ENCODE measurements at places on chromosomes 7 and 10. TPM values are rescaled to one million over a fixed set of nuclear protein-coding genes. Genes with fewer than 3 reads are reported as not detected.
A peak's percentile ranks its signal among the peaks of the same experiment; 100 is the strongest.

Gene ZCWPW1
- 3.0 TPM for total RNA-seq

GRCh38 chr10:373015-373414 is 237.8 kb downstream of the ZMYND11 start:
- no peak for DNase-seq

DNA sequence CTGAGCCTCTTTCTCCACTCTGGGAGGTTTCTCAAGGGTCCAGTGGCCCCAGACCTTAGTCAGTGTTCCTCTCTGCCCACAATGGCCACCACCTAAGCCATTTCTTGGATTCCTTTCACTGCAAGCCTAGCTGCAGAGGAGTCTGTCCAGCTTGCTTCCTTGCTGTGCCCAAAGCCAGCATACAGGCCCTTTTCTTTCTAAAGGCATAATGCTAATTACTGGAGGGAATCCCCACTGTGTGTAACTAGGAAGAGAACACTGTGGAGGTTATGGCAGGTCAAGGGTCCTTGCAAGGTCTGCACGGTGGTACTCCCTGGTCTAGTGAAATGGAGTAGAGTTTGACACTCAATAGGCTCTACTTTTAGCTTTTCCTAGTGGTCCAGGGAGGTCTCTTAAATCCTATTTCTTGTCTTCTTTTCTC is 70.4 kb upstream of the CC2D2B start:
- no peak for DNase-seq

Gene CUZD1
- 0.54 TPM for total RNA-seq

DNA sequence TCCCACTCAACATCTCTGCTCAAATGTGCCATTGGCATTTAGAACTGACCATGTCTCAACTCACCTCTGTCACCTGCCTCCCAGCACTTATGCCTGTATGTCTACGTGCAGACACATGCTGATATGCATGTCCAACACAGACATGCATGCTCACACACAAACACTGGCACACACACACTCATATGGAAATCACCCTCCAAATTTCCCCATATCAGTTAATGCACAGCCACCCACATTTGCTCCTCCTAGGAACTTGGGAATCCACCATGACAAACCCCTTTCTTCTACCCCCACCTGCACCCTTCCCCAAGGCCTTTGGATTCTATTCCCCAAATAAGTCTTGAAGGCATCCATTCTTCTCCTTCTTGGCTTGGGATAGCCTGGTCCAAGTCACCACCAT is 4.4 kb downstream of the FAM170B start:
- no peak for DNase-seq

DNA sequence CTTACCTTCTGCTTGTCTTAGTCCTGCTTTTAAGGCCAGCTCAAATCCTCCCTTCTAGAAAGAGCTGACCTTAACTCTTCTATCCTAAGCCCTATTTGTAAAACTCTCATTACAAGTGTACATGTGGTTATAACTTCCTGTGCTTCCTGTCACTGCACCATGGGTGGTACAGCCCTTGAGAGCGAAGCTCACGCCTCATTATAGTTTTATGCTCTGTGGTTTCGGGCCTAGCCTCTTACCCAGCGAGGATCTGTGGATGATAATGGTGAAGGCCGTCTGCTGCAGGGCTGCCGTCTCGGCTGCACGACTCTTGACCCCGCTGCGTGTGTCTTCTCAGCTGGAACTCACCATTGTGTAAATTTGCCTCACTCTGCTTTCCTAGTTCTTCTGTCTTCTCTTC is 74.6 kb downstream of the CUL1 start:
- DNase-seq: peak; percentile 43

Gene RAMP3
- 82.6 TPM for total RNA-seq

DNA sequence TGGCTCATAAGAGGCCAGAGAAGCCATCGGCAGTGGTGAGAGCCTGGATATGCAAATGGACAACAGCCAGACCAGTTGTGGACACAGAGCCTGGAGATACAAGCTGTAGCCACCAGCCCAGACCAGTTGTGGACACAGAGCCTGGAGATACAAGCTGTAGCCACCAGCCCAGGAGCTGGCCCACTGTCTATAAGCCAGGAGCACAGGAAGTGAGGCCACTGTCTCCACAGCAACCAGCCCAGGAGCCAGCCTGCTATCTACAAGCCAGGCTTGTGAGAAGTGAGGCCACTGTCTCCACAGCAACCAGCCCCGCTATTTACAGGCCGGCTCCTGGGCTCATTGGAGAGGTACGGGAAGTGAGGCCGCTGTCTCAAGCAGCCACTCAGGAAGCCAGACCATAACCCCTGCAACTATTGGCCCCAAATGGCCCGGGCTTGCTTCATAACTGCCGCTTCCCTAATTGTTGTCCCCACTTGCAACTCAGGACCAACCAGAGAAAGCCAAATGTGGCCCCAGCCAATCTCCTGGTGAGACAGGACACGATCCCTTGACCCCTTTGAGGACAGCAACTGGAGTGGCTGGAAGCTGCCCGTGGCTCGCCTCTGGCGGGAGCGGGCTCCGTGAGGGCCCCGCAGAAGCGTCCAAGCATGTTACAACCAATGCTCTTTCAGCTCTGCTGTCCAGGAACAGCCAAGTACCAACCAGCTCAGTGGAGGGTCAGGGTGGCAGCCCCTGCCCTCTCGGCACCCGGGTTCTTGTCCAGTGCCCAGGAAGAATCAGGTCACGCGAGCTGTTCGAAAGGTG is 44.1 kb upstream of the CNPY1 start:
- no peak for DNase-seq

DNA sequence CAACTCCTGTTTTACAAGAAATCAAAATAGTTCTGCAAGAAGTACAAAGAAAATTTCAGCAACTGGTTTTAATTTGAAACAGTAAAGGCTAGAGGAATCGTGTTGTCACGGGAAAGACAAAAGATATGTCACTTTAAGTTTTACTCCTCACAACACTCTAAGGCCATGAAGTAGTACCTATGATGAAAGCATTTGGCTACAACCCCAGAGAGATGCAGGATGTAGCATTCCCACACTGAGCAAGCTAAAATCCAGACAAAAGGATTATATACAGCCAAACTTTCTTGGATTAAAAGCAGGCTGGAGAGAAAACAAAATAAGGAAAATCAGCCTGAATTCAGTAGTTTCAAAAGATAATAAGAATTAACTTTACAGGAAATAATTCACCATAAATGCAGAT is 245.5 kb upstream of the STEAP1 start:
- no peak for DNase-seq

Gene INTS15
- total RNA-seq: 26.7 TPM

Gene SGPL1
- 105 TPM for total RNA-seq

Gene AS3MT
- total RNA-seq: 2.0 TPM

Gene MEIG1
- total RNA-seq: not detected

DNA sequence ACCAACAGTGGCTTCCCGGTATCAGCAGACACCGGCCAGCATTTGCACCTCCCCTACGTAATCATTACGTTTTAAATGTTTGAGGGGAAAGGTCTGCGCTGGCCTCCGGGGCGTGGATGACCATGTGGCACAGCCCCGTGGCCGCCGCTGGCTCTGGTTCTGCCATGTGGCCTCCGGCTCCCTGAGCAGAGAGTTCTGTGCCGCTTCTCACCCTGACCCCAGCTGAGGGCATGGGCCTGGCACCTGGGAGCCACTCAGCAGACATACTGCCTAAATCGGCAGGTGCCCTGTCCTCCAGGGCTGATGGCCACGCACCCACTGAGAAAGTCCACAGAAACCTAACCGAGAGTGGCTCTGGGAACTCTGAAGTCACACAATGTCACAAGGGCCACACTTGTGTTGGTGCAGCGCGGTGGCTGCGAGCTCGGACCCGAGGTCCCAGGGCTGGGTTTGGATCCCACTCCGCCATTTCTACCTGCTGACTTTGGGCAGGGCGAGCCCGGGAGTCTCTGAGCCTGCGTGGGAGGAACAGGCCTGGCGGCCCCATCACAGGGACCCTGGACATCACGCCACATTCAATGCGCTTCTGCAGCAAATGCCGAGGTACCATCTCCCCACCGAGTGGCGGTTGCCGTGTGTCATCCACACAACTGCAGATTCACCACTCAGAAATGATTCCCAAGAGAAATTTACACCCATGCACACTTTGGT is 25.3 kb downstream of the CFAP46 start:
- DNase-seq: no peak

Gene SFTPD
- 1.7 TPM for total RNA-seq

- no peak for DNase-seq
These were observed 16.5 kb downstream of the AP5Z1 start for GRCh38 chr7:4791738-4792536.

Gene CLCN1
- total RNA-seq: 0.35 TPM

Gene PAPSS2
- total RNA-seq: 84.2 TPM

Gene HABP2
- 25.6 TPM for total RNA-seq

GRCh38 chr10:92200564-92200963 is 90.3 kb downstream of the CPEB3 start:
- DNase-seq: no peak

- DNase-seq: no peak
These were observed 232.6 kb upstream of the CDC14C start for GRCh38 chr7:48691788-48692187.

Gene GRID1
- total RNA-seq: 1.4 TPM

GRCh38 chr10:23694446-23694920 is 255.6 kb downstream of the OTUD1 start:
- peak; percentile 91 for DNase-seq

GRCh38 chr10:118998183-118998582 is 31.3 kb upstream of the NANOS1 start:
- no peak for DNase-seq

Gene SPDYE18
- 1.8 TPM for total RNA-seq

DNA sequence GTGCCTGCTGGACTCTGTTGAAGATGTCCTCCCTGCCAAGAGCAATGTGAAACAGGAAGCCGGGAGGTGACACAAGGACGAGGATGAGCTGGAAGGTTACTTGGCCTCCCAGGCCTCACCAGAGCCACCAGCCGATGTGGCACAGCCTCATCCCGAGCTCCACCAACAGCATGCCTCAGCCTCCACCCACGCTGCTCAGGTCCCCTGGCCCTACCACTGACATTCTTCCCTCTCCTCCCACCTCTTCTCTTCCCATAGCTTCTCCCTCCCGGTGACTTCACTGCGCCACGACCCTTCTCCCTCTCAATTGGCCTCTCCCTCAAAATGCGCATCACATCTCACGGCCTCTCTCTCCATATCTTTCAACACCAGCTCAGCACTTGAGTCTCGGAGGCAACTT is 249.9 kb downstream of the SKAP2 start:
- no peak for DNase-seq

Gene CALCR
- total RNA-seq: 5.3 TPM

- peak; percentile 27 for DNase-seq
These were observed 181.5 kb downstream of the EXOC4 start for GRCh38 chr7:133434246-133434865.

Data from kidney (tissue), 22 donors.